ENCODE measurements at places on chromosomes 4 and X.

DNA sequence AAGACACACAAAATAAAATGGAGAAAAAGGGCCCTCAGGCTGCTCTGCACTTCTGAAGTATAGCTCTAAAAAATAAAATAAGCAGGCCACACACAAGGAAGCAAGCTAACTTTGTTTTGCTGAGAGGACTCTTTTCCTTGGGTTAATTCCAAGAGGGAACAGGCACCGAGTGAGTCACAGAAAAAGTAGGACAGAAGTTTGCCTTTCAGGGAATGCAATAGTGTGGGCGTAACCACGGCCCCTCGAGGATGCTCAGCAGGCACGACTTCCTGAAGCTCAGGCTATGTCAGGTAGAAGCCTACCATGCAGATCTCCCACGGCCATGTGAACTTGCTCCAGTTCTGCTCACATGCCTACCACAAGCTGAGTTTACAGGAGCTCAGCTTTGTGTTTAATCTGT lies 22.1 kb downstream of the PPP1R2C start:
- DNase-seq: peak; percentile 54

- DNase-seq: no peak
Observed at GRCh38 chr4:111761531-111761930, 383.7 kb upstream of the FAM241A start.

GRCh38 chrX:133402830-133403625 lies 12.3 kb downstream of the GPC4 start:
- no peak for DNase-seq

DNA sequence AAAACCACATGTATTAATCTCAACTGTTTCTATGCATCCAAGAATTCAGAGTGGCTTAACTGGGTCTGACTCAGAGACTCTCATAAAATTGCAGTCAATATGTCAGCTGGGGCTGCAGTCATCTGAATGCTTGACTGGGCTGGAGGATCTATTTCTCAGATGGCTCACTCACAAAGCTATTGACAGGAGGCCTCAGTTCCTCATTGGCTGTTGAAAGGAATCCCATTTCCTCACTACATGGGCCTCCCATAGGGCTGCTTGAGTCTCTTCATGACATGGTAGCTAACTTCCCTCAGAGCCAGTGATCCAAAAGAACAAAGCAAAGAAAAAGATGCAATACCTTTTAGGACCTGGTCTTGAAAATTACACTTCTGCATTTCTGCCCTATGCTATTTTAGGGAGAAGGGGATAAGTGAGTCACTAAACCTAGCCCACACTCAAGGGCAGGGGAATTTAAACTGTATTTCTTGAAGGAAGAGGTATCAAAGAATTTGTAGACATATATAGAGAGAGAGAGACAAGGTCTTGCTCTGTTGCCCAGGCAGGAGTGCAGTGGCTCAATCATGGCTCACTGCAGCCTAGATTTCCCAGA lies 9.8 kb downstream of the SCFD2 start:
- DNase-seq: no peak

GRCh38 chr4:132498215-132498614 lies 650.9 kb upstream of the PCDH10 start:
- no peak for DNase-seq

DNA sequence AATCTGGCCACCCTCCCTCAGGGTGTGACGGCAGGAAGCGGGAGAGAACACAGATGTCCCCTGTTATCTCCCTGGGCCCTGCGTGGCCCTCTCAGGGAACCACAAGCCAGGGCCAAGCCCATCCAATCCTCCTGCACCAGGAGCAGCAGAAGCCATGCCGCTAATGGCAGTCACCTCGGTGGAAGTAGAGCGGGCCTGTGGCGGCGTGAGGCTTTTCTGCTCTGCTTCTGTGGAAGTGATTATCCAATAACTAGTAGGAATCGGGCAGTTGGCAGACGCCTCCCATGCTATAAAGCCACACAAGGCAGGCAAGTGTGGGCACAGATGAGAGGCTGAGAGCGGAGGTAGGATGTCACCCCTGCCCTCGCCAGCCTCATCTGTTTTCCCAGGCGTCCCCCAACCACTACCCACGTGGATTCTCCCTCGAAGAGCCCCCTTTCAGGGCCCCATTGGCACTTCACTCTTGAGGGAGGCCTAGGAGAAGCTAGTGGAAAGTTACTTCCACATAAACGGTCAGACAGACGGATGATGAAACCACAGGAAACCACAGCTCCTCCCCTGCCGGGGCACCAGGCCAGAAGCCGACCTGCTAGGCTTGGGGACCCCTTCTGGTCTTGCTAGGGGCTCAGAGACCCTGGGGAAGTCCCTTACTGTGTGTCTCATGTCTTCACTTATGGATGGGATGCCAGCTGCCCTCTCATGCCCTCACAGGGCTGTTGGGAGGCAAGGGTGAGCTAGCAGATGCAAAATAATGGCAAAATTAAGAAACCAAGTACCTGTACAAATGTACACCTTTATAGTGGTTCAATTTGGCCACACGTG lies 18.8 kb upstream of the TMSB4X start:
- peak; percentile 68 for DNase-seq

DNA sequence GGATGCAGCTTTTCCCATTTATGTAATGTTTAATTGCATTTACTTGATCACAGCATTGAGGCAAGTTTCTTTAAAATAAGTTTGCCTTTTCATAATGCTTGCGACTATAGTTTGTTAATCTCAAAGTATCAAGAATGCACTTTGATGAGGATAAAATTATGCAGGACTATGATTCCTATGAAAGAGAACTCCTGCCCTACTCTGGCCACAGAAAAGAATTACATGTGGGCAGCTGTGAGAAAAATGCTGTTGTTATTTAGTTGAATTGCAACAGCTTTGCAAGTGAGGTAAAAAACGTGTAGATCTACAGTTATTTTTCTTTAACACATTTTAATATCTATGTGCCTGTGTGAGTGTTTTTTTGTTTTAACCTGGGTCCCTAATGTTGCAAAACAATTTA lies 12.5 kb upstream of the OSTC start:
- no peak for DNase-seq

DNA sequence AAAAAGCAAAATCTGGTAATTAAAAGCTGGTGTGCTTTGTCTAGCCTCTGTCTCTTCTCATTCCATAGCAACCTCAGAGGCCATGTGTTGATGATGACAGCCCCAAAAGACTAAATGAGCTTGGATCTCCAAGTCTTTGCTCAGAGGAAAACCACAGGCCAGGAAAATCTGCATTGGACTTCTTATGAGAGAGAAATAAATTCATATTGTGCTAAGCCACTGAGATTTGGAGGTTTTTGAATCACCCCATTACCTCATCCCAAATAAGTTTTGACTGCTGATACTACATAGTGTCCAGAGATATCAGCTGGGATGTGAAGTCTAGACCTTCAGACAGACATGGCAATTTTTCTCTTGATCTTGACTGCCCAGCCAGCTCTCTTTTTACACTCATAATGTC lies 178.6 kb upstream of the DIPK2B start:
- no peak for DNase-seq

GRCh38 chr4:41454423-41454822 lies 83.5 kb upstream of the LIMCH1 start:
- no peak for DNase-seq

DNA sequence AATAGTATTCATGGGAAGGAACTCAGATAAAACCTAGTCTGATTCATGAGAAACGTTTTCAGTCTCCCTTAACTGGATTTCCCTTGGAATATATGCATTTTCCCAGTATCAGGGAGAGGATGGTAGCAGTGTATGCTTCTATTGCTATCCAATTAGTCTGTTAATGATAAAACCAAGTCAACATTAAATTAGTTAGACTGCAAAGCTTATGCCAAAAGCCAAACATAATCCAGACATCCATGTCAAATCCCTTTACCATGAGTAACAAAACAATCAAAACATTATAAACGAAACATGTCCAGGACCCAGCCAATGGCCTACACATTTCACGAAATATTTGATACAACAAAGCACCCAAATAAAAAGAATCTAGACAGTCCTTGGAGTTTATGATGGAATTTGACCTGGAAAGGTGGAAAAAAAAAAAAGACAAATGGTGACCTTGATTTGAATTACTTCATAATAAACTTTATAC lies 34.5 kb upstream of the VEGFD start:
- no peak for DNase-seq

DNA sequence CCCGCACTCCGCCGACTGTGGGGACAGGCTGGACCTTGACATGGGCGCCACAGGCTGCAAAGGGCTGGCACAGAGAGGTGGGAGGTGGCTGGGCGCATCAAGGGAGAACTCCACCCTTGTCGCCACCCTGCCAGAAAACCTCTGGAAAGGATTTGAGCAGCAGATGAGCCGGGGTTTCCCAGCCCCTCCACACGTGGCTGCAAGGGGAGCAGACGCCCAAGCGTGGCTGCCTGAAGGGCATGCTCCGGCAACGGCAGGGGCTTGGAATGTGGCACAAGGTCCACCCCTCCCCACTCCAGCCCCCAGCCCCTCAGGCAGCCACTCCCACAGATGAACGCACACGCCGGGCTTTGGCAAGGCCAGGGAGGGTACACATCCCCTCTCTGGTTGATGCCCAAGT lies 4.6 kb downstream of the BGN start:
- DNase-seq: no peak

DNA sequence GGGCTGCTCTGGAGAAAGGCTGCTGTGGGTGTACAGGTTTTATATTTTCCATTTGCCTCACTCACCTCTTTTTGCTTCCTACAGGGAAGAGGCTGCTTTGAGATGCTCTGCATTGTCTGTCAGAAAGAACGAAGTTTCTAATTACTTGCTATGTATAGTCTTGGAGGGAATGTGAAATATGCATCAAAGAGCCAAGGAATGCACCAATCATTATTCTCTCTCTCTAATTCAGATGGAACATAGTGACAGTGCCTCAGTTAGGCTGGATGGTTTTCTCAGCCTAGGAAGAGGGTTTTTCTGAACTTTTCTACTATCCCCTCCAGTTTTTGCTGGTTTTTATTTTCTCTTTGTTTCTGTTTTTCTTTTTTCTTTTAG lies 106.8 kb upstream of the SLC4A4 start:
- no peak for DNase-seq

- no peak for DNase-seq
Observed at GRCh38 chr4:115370490-115370889, 257.1 kb upstream of the NDST4 start.

DNA sequence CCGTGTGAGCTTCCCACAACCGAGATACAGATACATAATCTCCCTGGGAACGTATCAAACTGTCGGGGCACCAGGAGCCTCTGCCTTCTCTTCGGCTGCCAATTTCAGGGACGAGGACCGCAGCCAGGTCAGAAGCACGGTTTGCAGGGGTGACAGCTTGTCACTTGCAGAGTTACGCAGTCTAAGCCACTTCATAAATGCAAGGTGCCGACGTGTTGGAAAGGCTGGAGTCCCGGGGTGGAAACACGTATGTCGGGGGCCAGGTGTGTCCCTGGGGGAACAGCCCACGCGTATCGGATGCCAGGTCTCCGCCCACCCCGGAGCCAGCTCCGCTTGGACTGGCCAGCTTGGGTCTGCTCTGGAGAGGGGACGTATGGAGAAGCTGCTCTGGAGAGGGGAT lies 76.3 kb upstream of the SHOX start:
- no peak for DNase-seq

GRCh38 chr4:7295911-7296660 lies 103.7 kb downstream of the SORCS2 start:
- DNase-seq: peak; percentile 64

GRCh38 chrX:12974796-12975669 lies at the start of gene TMSB4X:
Gene TMSB4X (plus strand): TSS chrX:12975110.
- DNase-seq: peak; percentile 87

- no peak for DNase-seq
Observed at GRCh38 chrX:65689377-65689776, 21.9 kb downstream of the MSN start.

DNA sequence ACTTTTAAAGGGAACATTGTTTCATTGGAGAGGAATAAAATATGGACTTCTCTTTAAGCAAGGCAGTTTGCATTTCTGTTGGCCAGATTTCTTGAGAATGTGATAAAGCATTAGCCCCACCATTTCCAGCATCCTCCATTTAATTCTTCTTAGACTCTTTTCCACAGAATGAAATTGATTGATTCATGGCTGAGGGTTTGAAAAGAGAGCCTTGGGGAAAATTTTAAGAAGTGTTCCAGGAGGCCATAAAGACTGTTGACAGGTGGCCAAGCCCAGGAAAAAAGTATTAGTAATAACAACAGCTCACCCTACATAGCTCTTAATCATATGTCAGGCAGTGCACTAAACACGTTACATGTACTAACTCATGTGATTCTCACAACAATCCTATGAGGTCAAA lies 53.4 kb downstream of the SHROOM3 start:
- DNase-seq: no peak

- DNase-seq: no peak
Observed at GRCh38 chr4:96558466-96558865, 718.6 kb downstream of the PDHA2 start.

- no peak for DNase-seq
Observed at GRCh38 chrX:31604629-31605221, 532.9 kb upstream of the FTHL17 start.

DNA sequence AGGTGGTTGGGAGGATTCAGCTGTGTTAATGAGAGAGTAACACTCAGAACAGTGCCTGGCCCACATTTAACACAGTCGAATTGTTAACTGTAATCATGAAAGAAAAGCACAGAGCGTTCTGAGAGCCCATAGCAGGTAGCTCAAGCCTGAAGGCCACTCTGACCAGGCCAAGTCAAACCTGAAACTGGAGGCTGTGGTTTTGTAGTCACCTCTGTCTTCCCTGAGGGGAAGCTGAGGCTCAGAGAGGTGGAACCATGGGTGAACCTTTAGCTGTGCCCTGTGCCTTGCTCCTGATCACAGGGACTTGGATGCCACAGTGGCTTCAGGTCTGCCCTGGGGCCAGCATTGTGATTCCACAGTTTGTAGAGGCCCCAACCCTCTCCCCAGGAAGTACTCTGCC lies 16.6 kb upstream of the UBA1 start:
- no peak for DNase-seq

DNA sequence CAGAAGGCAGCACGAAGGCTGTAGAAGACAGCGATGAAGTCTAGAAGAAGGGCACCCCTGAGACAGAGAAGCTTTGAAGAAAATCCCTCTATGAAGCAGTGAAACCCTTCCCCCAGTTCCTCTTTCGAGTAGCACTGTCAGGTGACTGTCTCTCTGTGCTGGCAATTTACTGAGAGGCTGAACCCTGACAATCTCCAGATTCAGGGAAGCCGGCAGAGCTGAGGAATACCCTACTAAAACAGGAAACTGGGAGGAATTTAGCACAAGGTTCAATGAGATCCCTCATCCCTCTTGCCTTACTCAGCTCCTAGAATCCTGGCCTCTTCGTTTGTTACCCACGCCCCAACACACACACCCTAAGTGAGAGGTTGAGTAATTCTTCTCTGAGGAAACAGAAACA lies 239.7 kb upstream of the NOCT start:
- no peak for DNase-seq

DNA sequence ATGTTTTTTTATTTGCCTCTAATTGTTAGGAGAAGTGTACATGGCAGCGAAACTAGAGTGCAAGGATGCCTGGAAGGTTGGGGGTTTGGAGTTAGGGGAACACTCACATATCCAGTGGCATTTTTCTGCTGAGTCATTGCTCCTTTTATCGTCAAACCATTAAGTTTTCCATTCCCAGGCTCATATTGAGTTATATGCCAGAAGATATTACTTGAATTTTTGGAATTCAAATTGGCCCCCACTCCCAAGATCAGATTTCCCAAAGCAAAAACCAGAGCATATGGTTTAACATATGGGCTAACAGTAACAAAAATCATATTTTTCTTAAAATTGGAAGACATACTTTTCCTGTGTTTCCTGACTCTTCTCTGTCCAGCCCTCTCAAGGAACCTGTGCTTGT lies 152.7 kb downstream of the FSTL5 start:
- DNase-seq: no peak

- DNase-seq: no peak
Observed at GRCh38 chr4:47538825-47539154, 53.7 kb downstream of the ATP10D start.

Measured in left ventricle myocardium superior (tissue), 1 donor.